ENCODE measurements at places on chromosomes 16 and 17. TPM values are rescaled to one million over a fixed set of nuclear protein-coding genes. Genes with fewer than 3 reads are reported as not detected.

Gene KRT9
- not detected for total RNA-seq

Gene TEDC2
- total RNA-seq: 1.0 TPM

Gene C17orf78
- total RNA-seq: not detected

Gene NPIPA3
- total RNA-seq: 0.57 TPM

Gene HS3ST3B1
- total RNA-seq: 3.5 TPM

Gene ZSWIM7
- total RNA-seq: 15.5 TPM
